ENCODE measurements at places on chromosomes 7 and 10.

GRCh38 chr7:149855361-149856305 lies 17.5 kb downstream of the ZNF862 start:
- H3K4me1 ChIP-seq, result no peaks in the 10 kb centered on the region
- H3K27ac ChIP-seq, result no peak overlapping the region
- no peak overlapping the region for H3K4me3 ChIP-seq
- H3K27me3 ChIP-seq, result no peaks in the 10 kb centered on the region
- H3K36me3 ChIP-seq, result peaks cover 11% of the 10 kb centered on the region

DNA sequence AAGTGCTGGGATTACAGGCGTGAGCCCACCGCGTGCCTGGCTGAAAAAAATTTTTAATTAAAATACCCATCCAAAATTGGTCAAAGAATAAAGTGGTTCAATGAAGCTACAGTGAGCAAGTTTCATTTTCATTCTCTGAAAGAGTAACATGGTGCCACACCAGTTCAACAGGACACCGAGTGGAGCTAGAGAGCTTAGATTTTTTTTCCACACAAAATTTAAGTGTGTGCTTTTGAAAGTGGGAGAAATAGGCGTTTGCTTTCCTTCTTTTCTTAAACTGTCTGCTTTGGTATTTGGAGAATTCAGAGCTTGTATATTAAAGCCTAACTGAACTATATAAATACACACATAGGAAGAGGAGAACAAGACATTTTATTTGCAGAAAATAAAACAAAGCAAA lies 43.4 kb downstream of the BPGM start:
- H3K27ac ChIP-seq, result no peak overlapping the region
- H3K27me3 ChIP-seq, result peaks cover 8% of the 10 kb centered on the region

DNA sequence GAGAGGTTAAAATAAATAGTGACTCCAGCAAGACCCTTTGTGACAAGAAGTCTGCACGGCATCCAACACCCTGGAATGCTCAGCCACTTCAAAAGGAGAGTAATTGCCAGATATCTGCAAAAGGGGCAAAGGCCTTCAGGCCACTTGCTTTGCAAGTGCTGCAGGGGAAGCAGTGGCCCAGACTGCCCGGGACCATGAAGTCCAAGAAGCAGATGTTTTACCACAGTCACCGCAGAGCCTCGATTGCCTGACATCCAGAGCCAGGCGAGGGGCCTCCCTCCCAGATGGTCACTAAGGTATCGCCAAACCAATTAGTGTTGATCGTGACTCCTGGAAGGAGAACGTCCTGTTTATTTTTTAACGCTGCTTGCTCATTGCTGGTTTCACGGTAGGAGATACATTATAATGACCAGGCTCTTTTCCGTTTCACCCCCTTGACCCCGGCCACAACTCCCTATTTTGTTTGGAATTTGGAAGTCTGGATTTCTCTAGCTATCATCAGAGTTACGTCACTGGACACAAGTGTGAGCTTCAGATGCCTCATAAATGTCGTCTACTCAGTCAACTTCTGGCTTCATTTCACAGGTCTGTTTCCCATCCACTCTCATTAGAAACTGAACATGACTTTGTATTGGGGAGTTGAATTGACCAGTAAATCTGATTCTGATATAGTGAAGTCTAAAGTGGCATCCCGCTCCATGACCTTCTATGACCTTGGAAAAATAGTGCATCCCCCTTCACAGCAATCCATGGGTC lies 276.2 kb downstream of the WDR11 start:
- no peak overlapping the region for H3K4me3 ChIP-seq
- no peak overlapping the region for H3K27ac ChIP-seq
- no peak for DNase-seq
- H3K4me1 ChIP-seq, result no peaks in the 10 kb centered on the region
- H3K36me3 ChIP-seq, result no peaks in the 10 kb centered on the region

GRCh38 chr10:42734536-42734935 lies 48.1 kb upstream of the BMS1 start:
- H3K4me3 ChIP-seq, result no peak overlapping the region
- DNase-seq, result no peak
- H3K4me1 ChIP-seq, result no peaks in the 10 kb centered on the region
- no peaks in the 10 kb centered on the region for H3K36me3 ChIP-seq
- no peak overlapping the region for H3K27ac ChIP-seq
- peaks cover 12% of the 10 kb centered on the region for H3K27me3 ChIP-seq

GRCh38 chr10:72088889-72089575 lies 681 bp upstream of the SPOCK2 start:
- H3K4me1 ChIP-seq, result peaks cover 39% of the 10 kb centered on the region
- no peaks in the 10 kb centered on the region for H3K27me3 ChIP-seq
- peak; percentile 29 for DNase-seq
- H3K27ac ChIP-seq, result peak overlapping the region; percentile 97
- H3K36me3 ChIP-seq, result peaks cover 9% of the 10 kb centered on the region

- peak overlapping the region; percentile 71 for H3K27ac ChIP-seq
- H3K4me3 ChIP-seq, result no peak overlapping the region
- H3K27me3 ChIP-seq, result no peaks in the 10 kb centered on the region
- peaks cover 53% of the 10 kb centered on the region for H3K36me3 ChIP-seq
- peaks cover 2% of the 10 kb centered on the region for H3K4me1 ChIP-seq
These were observed 271.0 kb downstream of the MAD1L1 start for GRCh38 chr7:1961701-1962276.

GRCh38 chr7:10412422-10413019 lies 561.2 kb upstream of the PHF14 start:
- DNase-seq, result no peak
- no peak overlapping the region for H3K27ac ChIP-seq
- H3K4me3 ChIP-seq, result no peak overlapping the region

- no peaks in the 10 kb centered on the region for H3K36me3 ChIP-seq
- no peaks in the 10 kb centered on the region for H3K4me1 ChIP-seq
- H3K27ac ChIP-seq, result no peak overlapping the region
These were observed 26.0 kb downstream of the DOCK4 start for GRCh38 chr7:112180223-112180622.

DNA sequence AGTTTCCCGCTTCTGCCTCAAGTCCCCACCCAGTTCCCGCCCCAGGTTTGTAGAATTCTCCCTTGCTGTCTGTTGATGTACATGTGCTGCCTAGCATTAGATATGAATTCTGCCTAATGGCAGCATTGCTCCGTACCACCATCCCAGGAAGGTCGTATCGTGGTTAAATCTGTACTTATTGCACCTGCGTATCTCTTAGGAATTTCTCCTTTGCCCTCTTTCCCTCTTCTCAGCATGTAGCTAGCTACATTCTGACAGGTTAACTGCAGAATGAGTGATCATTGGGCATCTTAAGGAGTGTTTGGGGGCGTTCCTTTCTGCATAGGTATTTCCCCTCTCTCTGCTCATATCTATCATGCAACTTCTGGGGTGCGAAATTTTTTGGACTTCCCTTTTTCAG lies 293.1 kb downstream of the GPR158 start:
- H3K27ac ChIP-seq, result no peak overlapping the region
- no peaks in the 10 kb centered on the region for H3K4me1 ChIP-seq
- no peaks in the 10 kb centered on the region for H3K27me3 ChIP-seq
- H3K4me3 ChIP-seq, result no peak overlapping the region
- DNase-seq, result no peak

GRCh38 chr10:76089556-76090180 lies 658.2 kb downstream of the LRMDA start:
- no peak for DNase-seq
- H3K27me3 ChIP-seq, result no peaks in the 10 kb centered on the region
- no peaks in the 10 kb centered on the region for H3K4me1 ChIP-seq
- H3K36me3 ChIP-seq, result no peaks in the 10 kb centered on the region
- no peak overlapping the region for H3K27ac ChIP-seq

GRCh38 chr10:24210501-24210900 lies 1.6 kb downstream of the KIAA1217 start:
- H3K4me1 ChIP-seq, result peaks cover 18% of the 10 kb centered on the region
- DNase-seq, result no peak
- H3K36me3 ChIP-seq, result no peaks in the 10 kb centered on the region
- H3K27me3 ChIP-seq, result peaks cover 17% of the 10 kb centered on the region

DNA sequence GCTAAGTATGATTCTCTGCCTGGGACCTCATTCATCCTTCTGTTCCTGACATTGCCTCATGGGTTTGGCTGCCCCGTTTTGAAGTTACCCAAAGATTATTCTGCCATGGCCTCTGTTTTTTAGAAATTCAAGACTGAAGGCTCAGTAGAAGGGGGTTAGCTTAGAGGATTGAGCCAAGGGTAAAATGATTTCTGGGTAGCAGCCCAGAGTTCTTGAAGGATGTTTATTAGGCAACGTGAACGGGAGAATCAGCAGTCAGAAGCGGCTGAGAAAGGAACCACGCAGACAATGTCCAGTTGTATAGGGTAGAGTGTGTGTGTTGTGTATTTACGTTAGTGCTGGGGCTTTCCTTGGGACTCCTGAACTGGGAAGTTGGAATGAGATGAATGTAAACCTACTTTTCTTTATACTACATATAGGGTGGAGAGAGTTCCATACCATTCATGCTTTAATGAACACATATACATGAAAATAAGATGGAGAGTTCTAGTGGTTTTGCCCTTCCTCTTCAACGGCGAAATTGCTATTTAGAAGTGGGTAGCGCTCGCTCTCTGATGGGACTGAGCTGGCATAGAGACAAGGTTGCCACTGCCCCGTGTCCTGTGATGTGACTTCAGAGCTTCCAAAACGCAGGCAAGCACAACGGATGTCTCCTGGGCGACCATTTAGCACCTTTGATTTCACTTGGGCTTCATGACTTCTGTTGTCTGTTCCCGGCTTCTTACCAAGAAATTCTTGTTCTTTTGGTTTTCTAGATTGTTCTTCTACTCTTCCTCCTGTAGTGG lies 35.0 kb upstream of the IL15RA start:
- H3K4me1 ChIP-seq, result peaks cover 31% of the 10 kb centered on the region
- no peak overlapping the region for H3K4me3 ChIP-seq
- H3K27ac ChIP-seq, result no peak overlapping the region
- H3K36me3 ChIP-seq, result peaks cover 60% of the 10 kb centered on the region
- no peaks in the 10 kb centered on the region for H3K27me3 ChIP-seq
- DNase-seq, result no peak

GRCh38 chr7:21972397-21972784 lies 26.7 kb upstream of the CDCA7L start:
- no peak overlapping the region for H3K4me3 ChIP-seq
- no peaks in the 10 kb centered on the region for H3K27me3 ChIP-seq
- peaks cover 18% of the 10 kb centered on the region for H3K4me1 ChIP-seq
- H3K36me3 ChIP-seq, result no peaks in the 10 kb centered on the region

- no peak overlapping the region for H3K4me3 ChIP-seq
- H3K4me1 ChIP-seq, result no peaks in the 10 kb centered on the region
- H3K27ac ChIP-seq, result no peak overlapping the region
- H3K36me3 ChIP-seq, result peaks cover 59% of the 10 kb centered on the region
- peak; percentile 55 for DNase-seq
These were observed 9.0 kb upstream of the ARPC1B start for GRCh38 chr7:99365318-99366141.

DNA sequence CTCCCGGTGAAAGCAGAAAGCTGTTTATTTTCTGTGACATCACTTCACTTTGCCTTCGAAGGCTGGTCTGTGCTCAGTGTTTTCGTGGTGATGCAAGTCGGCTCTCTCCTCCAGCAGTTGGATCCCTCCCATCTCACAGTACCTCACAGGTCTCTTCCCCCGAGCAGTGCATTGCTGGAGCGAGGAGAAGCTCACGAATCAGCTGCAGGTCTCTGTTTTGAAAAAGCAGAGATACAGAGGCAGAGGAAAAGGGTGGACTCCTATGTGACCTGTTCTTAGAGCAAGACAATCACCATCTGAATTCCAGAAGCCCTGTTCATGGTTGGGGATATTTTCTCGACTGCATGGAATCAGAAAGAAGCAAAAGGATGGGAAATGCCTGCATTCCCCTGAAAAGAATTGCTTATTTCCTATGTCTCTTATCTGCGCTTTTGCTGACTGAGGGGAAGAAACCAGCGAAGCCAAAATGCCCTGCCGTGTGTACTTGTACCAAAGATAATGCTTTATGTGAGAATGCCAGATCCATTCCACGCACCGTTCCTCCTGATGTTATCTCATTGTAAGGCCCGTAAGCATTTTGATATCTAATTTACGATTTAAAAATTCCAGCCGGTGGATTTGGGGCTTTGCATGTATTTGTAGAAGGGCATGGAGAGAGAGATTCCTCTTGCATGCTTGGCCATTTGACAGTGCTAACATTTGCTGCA lies at the start of gene LGI1:
TSS of gene LGI1 (plus strand) at position 136 of the 707 bp plus-strand sequence. CDS start at position 345, 209 bp downstream.
- no peak for DNase-seq
- H3K27ac ChIP-seq, result no peak within 1 kb of the TSS
- H3K36me3 ChIP-seq, result no peaks in the 10 kb centered on the region
- peaks cover 4% of the 10 kb centered on the region for H3K4me1 ChIP-seq
- peaks cover 54% of the 10 kb centered on the region for H3K27me3 ChIP-seq
- no peak within 1 kb of the TSS for H3K4me3 ChIP-seq

DNA sequence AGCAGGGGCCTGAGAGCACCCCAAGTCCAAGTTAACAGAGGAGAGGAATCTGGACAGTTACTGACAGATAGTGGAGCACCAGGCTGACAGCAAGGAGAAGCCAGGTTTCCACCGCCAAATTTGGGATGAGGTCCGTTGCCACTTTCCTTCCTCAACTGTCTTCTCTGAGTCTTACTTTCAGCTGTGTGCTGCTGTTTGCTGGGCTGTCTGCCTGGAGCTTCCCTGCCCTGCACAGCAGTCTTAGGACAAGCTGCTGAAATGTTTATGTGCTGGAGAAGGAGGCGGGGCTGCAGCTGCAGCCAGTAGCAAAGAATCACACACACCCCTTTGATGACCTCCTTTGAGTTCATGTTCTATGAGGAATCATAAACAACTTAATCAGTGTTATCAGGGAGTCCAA lies 17.4 kb upstream of the CYP3A7 start:
- H3K27me3 ChIP-seq, result peaks cover 48% of the 10 kb centered on the region
- no peak for DNase-seq
- no peaks in the 10 kb centered on the region for H3K4me1 ChIP-seq
- no peak overlapping the region for H3K4me3 ChIP-seq

DNA sequence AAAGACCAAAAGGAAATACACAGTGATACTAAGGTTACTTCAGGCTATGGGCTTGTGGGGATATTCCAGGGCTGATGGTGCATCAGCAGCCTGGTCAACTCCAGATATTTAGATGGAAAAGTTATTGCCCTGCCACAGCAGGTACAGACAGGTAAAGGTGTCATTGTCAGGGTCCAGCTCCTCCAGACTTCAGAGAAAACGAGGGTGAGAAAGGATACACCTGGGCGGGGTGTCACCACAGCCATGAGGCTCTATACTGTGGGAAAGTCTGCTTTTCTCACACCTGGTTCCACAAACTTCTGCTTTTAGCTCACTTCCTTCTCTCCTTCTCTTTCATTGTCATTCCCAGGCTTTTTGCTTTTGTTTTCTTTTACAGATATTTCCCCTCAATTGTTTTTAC lies 2.0 kb upstream of the C10orf120 start:
- H3K27me3 ChIP-seq, result peaks cover under 1% of the 10 kb centered on the region
- H3K4me1 ChIP-seq, result no peaks in the 10 kb centered on the region
- H3K27ac ChIP-seq, result no peak overlapping the region
- no peak for DNase-seq
